ENCODE measurements at places on chromosomes 1 and 21.

DNA sequence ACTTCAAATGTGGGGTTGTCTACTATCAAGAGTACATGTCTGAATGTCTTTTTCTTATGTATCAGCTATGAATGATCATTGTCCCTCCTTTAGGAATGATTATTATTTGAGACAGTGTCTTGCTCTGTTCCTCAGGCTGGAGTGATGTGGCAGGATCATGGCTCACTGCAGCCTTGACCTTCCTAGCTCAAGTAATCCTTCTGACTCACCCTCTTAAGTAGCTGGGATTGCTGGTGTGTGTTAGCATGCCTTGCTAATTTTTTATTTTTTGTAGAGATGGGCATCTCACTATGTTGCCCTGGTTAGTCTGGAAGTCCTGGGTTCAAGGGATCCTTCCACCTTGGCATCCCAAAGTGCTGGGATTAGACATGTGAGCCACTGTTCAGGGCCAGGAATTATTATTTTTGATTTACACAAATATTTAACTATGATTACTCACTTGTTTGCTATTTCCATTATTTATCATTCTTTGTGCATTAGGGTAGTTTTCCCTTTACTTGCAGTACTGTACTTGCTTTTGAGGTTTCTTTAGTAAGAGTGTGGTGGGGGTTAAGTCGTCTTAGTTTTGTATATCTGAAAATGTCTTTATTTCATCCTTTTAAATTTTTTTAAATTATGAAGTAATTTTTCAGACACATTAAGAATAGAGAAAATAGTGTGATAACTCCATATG lies 12.8 kb downstream of the S100A7 start:
- DNase-seq = no peak

DNA sequence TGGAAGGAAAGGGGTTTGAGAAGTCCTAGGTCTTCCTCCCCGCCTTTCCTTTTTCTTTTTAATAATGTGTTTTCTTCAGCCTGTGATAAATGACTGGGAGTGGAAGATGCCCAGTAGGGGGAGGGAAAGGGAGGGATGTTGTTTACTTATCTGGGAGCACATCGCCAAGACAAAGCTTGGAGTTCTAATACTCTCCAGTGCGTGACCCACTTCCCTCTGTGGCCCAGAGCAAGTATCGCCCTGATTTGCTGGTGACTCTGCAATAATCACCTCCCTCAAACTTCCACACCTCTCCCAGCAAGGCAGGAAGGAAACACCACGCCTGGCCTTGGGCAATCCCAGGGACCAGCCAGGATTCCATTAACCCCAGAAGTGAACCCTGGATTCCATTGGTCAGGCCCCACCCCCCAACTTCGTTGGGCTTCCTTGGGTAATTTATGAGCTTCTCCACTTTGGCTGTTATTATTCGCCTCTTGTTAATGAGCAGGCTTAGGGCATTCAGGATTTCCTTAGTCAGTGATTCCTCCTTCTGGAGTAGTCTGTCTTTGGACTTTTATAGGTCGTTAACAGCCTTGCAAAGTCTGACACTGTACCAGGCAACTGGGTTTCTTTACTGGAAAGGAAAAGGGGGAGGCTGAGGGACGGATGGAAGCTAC lies 24.3 kb upstream of the GRHL3 start:
- DNase-seq = no peak

DNA sequence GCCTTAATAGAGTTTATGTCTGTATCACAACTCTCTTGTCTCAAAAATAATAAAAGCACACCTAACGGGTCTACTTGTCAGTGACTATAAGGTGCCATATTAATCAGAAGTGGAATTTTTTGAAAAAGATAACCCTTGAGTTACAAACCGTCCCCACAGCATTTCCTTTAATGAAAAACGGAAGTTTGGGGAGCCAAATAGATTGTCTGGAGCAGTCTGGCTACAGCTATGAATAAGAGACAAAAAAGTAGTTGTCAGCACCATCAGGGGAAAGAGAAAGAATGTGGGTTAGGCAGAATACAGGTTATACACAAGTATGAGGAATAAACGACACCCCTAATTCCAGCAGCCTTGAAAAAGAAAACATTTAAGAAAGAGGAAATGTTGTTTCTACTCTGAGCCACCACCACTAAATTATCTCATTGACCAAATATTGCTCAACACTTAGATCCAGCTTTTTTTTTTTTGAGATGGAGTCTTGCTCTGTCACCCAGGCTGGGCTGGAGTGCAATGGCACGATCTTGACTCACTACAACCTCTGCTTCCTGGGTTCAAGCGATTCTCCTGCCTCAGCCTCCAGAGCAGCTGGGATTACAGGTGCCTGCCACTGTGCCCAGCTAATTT lies 29.4 kb upstream of the USP24 start:
- no peak for DNase-seq

- DNase-seq = peak; percentile 64
Measured at GRCh38 chr1:2073382-2074230, 23.4 kb downstream of the PRKCZ start.

DNA sequence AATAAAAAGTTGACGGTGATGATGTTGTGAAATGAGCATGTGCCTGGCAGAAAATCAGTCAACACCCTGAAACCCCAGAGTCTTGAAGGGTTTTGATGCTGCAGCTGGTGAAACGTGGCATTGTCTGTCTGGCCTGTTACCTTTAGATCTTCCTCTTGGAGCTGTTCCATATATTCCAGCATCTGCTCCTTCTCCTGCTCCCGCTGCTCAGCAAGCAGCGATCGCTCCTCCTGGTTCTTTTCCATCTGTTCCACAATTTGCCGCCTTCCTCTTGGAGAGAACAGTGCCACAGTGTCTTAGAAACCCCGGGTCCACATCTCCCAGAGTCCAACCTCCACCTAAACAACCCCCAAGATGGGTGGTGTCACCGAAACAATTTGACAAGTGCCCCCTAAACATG lies 15.7 kb downstream of the CFAP45 start:
- no peak for DNase-seq
